ENCODE measurements at places on chromosomes 6 and 20. TPM values are rescaled to one million over a fixed set of nuclear protein-coding genes. Genes with fewer than 3 reads are reported as not detected.

Gene MRPS18A
- polyA plus RNA-seq = 30.4 TPM

Gene FOXP4
- polyA plus RNA-seq = 12.9 TPM

GRCh38 chr6:5878792-5879191 is 127.9 kb downstream of the NRN1 start:
- DNase-seq = no peak

GRCh38 chr20:56368351-56369134 is 9.8 kb downstream of the FAM210B start:
- no peak for DNase-seq

Gene TPX2
- polyA plus RNA-seq = 0.72 TPM

DNA sequence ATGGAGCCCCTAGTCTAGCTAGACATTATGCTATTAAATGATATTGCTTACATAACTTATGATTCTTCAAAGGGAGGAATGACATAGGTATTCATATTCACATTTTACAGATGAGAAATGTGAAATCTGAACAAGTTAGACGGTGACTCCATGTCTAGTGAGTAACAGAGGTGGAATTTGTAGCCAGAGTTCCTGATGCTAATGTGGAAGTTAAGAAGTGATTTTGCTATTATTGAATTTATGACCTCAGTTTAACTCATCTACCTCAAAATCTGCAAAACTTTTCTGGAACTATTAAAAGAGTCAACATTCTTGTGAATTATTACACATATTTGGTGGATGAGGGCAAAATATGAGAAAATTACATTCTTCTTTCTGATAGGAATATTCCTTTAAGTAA is 347.6 kb upstream of the MMS22L start:
- no peak for DNase-seq

GRCh38 chr6:131159578-131159977 is 24.3 kb downstream of the AKAP7 start:
- DNase-seq = no peak

Gene SLC16A10
- polyA plus RNA-seq = 1.4 TPM

Gene GSTA2
- not detected for polyA plus RNA-seq

DNA sequence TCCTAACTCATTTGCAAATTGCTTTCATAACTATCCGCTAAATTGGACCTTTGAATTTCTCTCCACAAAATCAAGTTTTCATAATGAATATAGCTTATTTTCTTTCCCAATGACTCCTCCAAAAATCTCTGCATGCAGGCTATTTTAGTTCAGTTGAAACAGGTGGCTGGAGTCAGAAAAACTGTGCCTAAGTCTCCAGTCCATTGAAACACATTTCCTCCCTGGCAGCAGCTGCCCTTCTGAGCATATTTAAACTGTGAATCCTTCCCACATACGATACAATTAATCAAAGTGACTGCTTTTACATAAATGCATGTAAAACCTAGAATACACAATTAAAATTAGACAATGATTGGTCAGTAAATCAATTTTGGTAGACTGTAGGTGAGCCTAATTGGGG is 344.6 kb upstream of the MARCKS start:
- no peak for DNase-seq
